Endothelial cell of umbilical vein (primary cell): ENCODE measurements at places on chromosomes 4 and X. TPM values are rescaled to one million over a fixed set of nuclear protein-coding genes. Genes with fewer than 3 reads are reported as not detected.

DNA sequence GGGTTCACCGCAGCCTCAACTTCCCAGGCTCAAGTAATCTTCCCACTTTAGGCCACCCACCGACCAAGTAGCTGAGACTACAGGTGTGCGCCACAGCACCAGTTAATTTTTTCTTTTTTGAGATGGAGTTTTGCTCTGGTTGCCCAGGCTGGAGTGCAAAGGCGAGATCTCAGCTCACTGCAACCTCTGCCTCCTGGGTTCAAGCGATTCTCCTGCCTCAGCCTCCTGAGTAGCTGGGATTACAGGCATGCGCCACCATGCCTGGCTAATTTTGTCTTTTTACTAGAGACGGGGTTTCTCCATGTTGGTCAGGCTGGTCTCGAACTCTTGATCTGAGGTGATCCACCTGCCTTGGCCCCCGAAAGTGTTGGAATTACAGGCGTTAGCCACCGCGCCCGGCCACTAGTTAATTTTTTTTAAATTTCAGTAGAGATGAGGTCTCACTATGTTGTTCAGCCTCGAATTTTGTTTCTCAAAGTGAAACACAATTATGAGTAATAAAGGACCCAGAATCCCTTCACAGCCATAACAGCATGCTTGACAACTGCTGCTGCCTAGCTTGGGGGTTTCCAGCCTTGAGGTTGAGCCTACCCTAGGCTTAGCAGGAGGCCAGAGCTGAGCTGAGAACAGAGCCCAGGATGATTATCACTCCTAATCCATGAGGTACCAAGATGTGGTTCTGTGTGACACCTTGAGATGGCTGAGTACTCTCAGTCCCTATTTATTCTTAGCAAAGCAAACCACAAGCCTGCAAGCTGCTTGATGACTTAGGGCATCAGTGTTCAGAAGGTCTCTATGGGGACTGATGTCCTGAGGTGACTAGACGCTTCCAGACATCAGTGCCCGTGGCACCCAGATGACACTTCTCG lies 41.6 kb upstream of the NKRF start:
- no peak overlapping the region for H3K27ac ChIP-seq
- H3K4me3 ChIP-seq = no peak overlapping the region
- no peaks in the 10 kb centered on the region for H3K27me3 ChIP-seq
- no peak for DNase-seq

The AIFM1 gene
- 29.7 and 30.6 TPM in 2 replicates for total RNA-seq

- DNase-seq = peak; percentile 83
- H3K27me3 ChIP-seq = no peaks in the 10 kb centered on the region
- no peak overlapping the region for H3K4me3 ChIP-seq
- no peaks in the 10 kb centered on the region for H3K36me3 ChIP-seq
Observed at GRCh38 chr4:139660568-139661043, 5.0 kb upstream of the MGST2 start.

The TMEM271 gene
- total RNA-seq = not detected in 2 replicates

GRCh38 chr4:124060261-124060918 lies 652.1 kb downstream of the ANKRD50 start:
- peak overlapping the region; percentile 39 for H3K27ac ChIP-seq
- peaks cover 19% of the 10 kb centered on the region for H3K4me1 ChIP-seq
- H3K4me3 ChIP-seq = no peak overlapping the region
- H3K27me3 ChIP-seq = no peaks in the 10 kb centered on the region

- H3K27me3 ChIP-seq = no peaks in the 10 kb centered on the region
- H3K4me1 ChIP-seq = no peaks in the 10 kb centered on the region
- no peak for DNase-seq
- no peak overlapping the region for H3K27ac ChIP-seq
- no peaks in the 10 kb centered on the region for H3K36me3 ChIP-seq
- no peak overlapping the region for H3K4me3 ChIP-seq
Observed at GRCh38 chr4:186497043-186497442, 58.3 kb downstream of the MTNR1A start.

DNA sequence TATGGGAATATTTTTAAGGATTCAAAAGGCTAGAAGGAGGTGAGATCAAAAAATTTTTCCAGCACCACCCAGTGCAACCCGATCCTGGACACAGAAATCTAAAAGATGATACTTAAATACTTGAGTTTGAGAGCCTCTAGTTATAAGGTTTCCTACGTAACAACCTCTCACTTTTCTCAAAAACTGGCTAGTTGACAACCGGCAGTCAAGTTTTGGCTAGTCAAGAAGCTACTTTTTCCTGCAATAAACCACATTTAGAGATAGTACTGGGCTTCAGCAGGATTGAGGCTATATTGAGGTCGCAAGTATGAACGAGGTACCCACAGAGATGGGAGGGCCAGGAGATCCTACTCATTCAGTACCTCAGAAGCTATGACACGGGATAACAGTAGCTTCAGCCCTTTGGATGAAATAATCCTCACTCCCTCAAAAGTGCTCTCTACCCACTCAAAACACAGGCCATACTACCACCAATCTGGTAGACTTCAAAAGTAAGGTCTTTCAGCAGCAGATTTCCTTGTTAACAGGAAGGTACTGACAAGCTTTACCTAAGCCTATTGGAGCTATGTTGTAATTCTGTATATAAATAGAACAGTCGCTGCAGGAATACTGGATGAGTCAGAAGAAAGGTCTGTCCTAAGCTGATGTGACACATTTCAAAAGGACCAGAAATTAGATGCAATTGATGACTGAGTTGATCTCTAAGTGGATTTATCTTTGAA lies 1.5 kb upstream of the TSPAN5 start:
- no peaks in the 10 kb centered on the region for H3K27me3 ChIP-seq
- DNase-seq = peak; percentile 46
- H3K4me3 ChIP-seq = no peak overlapping the region
- H3K4me1 ChIP-seq = peaks cover 48% of the 10 kb centered on the region
- no peak overlapping the region for H3K27ac ChIP-seq

The CXCL11 gene
- 0.55 and 1.1 TPM in 2 replicates for total RNA-seq

The BMX gene
- total RNA-seq = 86.0 and 105 TPM in 2 replicates

- no peaks in the 10 kb centered on the region for H3K36me3 ChIP-seq
- DNase-seq = no peak
- no peak overlapping the region for H3K27ac ChIP-seq
- H3K4me1 ChIP-seq = no peaks in the 10 kb centered on the region
- no peak overlapping the region for H3K4me3 ChIP-seq
- H3K27me3 ChIP-seq = no peaks in the 10 kb centered on the region
Observed at GRCh38 chr4:1785592-1785991, 7.5 kb upstream of the FGFR3 start.

- H3K4me3 ChIP-seq = no peak overlapping the region
- peak overlapping the region; percentile 51 for H3K27ac ChIP-seq
- DNase-seq = peak; percentile 54
- H3K36me3 ChIP-seq = no peaks in the 10 kb centered on the region
- H3K27me3 ChIP-seq = no peaks in the 10 kb centered on the region
Observed at GRCh38 chr4:47075262-47075661, 43.9 kb downstream of the GABRB1 start.

The ETDC gene
- not detected in 2 replicates for total RNA-seq
